ENCODE measurements at places on chromosomes 6 and 20.

DNA sequence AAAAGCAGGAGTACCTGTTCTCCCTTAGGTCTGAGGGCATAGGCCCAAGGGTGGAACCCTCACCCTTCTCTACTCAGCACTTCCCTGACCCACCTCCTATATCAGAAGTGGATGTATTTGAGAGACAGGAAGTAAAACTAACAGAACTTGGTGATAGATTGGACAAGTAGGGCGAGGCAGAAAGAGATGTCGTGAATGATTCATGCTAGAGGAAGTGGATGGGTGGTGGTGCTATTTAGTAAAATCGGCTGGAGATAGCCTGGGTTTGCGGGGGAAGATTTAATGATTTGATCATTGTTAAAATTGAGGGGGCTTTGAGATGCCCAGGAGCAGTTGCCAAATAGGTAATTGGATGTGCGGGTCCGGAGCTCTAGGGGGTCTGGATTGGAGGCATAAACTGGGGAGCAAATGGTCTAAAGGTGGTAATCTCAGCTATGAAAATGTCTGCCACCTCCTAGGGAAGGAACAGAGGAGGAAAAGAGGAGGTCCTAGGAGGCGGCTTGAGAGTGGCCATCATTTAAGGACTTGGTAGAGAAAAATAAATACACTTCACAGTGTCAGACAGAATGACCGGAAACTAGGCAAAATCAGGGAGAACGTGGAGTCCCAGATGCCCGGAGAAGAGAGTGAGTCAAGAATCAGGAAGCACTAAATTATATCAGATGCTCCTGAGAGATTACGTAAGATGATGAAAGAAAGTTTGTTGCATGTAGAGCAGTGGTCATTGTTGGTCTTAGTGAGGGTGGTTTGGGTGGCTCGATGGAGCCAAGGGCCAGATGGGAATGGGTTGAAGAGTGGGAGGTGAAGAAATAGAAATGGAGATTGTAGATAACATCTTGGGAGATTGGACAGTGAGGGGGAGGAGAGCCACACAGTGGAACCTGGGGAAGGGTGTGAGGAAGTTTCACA is 142.0 kb downstream of the CEP57L1 start:
- DNase-seq = no peak

- DNase-seq = no peak
These were observed 420.1 kb downstream of the CDKAL1 start for GRCh38 chr6:20954315-20954714.

DNA sequence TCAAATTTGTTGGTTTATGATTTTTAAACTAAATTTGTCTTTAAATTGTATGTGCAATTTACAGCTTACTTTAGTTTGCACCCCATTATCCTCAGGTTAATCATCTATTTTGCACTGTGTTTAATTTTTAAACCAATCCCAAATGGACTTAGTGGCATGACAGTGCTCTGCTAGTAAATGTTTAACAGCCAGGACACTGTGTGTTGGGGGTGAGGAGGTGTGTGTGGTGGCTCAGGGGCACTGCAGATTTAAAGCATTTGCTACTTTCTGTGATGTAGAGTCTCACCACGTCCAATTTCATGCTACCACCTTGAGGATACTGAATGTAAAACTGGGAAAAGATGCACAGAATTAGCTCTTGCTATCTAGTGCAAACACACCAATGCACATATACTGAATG is 225.7 kb downstream of the HAO1 start:
- DNase-seq = no peak

- DNase-seq = no peak
These were observed 229.4 kb downstream of the TBC1D7 start for GRCh38 chr6:13098793-13099570.

- no peak for DNase-seq
These were observed 118.7 kb downstream of the ATG5 start for GRCh38 chr6:106206905-106207304.
